ENCODE measurements at places on chromosomes 2 and 18.

- DNase-seq = no peak
- no peaks in the 10 kb centered on the region for H3K36me3 ChIP-seq
- no peaks in the 10 kb centered on the region for H3K27me3 ChIP-seq
- H3K4me3 ChIP-seq = no peak overlapping the region
- peaks cover 2% of the 10 kb centered on the region for H3K4me1 ChIP-seq
Measured at GRCh38 chr18:48891721-48892120, 59.0 kb downstream of the SMAD7 start.

DNA sequence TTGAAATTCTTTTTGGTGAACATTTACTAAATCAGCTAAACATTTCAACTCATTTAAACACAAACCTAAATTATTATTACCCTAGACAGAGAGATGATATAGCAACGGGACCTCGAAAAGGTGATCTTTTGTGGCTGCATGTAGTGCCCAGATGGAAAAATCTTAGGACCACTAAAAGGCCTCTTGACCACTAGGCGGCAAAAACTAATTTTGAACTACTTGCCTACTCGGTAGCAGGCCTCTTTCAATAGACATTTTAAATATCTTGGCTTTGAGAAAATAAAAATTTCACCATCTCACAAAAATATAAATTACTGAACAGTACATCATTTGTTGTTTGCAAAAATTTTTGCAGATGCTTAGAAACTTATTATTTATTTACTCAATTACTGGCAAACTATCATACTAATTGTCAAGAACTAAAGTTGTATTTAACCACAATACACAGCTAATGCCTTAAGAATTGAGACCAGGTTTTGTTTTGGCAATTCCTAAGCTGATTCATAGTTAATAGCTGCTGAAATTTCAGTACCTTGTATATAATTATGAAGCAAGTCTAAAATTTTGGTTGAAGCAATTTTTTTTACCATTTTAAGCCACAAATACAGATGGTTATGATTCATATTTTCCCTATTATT, 9.4 kb downstream of the COL3A1 start:
- H3K27ac ChIP-seq = no peak overlapping the region
- no peaks in the 10 kb centered on the region for H3K36me3 ChIP-seq
- H3K4me3 ChIP-seq = no peak overlapping the region

- no peaks in the 10 kb centered on the region for H3K27me3 ChIP-seq
- no peaks in the 10 kb centered on the region for H3K36me3 ChIP-seq
- no peak for DNase-seq
- peaks cover 18% of the 10 kb centered on the region for H3K4me1 ChIP-seq
- H3K4me3 ChIP-seq = no peak overlapping the region
Measured at GRCh38 chr2:85708641-85709040, 14.5 kb downstream of the GNLY start.

- no peak for DNase-seq
- H3K27ac ChIP-seq = no peak overlapping the region
- H3K27me3 ChIP-seq = no peaks in the 10 kb centered on the region
- H3K4me3 ChIP-seq = no peak overlapping the region
- H3K36me3 ChIP-seq = no peaks in the 10 kb centered on the region
Measured at GRCh38 chr2:41871080-41871479, 176.7 kb upstream of the PKDCC start.

DNA sequence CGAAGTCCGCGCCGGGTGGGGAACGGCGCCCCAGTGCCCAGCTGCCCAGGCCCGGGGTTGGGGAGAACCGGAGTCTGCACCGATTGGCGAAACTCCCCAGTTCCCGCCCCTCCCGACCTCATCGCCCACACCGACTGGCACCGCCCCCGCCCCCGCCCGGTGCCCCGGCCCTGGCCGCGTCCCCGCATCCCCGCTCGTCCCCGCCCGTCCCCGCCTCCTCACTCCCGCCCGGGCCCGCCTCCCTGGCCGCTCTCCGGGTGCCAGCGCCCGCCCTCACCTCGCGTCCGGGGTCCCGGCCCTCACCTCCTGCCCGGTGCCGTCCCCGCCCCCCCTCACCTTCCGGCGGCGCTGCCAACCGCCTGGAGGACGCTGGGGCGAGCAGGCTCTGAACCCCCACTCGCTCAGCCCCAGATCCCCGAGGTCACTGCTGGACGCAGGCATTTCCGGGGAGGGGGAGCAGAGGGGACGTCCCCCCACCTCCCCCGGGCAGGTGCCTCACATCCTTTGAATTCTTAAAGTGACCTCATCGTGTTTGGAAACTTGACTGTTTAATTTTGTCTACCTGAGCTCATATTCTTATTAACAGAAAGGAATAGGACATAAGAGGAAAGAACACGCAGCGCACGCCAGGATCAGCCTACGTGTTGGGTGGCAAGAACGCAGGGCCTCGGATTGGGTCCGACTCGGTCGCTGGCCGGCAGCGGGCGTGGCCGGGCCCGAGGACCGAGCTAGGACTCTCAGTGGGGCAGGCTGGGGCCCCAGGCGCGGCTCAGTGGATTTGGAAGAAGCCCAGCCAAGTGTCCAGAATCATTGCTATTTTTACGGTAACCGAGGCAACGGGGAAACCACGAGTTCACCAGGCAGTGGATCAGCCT, at the start of gene FAM110C:
Gene FAM110C, minus strand, starts transcription at position 35 of the 875 bp plus-strand sequence. CDS start 120 bp downstream, outside the sequence.
- H3K4me1 ChIP-seq = peaks cover 26% of the 10 kb centered on the region
- H3K36me3 ChIP-seq = peaks cover 5% of the 10 kb centered on the region
- H3K27me3 ChIP-seq = no peaks in the 10 kb centered on the region
- peak within 1 kb of the TSS; percentile 72 for H3K4me3 ChIP-seq
- H3K27ac ChIP-seq = peak within 1 kb of the TSS; percentile 79
- DNase-seq = peak; percentile 81

All from RWPE2 (cell line).